ENCODE measurements at places on chromosomes 6 and 20.

DNA sequence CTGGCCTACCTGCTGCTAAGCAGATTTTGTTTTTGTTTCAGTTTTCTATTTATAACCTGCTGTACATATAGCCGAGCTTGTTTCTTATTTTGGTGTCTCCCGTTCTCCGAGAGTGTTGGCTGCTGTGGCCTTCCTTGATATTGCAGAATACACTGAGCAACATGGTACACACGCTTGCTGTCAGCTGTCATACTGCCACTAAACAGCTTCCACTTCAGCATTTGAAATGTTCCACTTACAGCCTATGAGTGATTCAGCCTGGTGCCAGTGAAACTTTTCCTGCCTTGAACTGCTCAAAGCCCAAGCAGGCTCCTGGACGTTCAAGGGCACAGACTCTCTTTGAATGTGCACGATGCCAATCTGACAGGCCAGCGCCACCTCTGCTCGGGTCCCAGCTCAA is 87.1 kb downstream of the PSMG4 start:
- no peak for DNase-seq

DNA sequence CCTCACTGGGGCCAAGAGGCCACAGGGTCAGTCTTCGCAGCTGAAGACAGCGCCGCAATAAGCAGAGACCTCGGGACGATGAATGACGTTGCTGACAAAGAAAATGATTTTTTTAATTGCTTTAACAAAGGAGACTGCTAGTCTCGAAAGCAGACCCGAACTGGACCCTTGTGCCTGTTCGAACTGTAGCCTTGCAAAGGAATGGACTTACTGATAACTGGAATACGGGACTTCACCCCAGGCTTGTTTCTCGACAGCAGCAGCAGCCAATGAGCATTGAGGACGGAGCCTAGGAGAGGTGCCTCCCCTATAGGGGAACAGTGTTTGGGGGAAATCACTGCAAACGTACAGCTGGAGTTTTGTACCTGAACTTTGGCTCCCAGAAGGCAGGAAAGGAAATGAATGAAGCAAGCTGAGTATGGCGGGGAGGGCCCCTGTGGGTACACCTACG is 1.3 kb upstream of the TAF4 start:
- DNase-seq, result peak; percentile 9

GRCh38 chr6:26383624-26384417 is 913 bp downstream of the BTN2A2 start:
- DNase-seq, result peak; percentile 14

GRCh38 chr6:93728150-93728549 is 308.8 kb upstream of the EPHA7 start:
- no peak for DNase-seq

- peak; percentile 54 for DNase-seq
Measured at GRCh38 chr20:208942-209566, 18.0 kb upstream of the DEFB129 start.

GRCh38 chr6:10555625-10556309 is 34.6 kb downstream of the GCNT2 start:
- DNase-seq, result no peak

- DNase-seq, result no peak
Measured at GRCh38 chr6:168160506-168161370, 81.7 kb upstream of the FRMD1 start.

DNA sequence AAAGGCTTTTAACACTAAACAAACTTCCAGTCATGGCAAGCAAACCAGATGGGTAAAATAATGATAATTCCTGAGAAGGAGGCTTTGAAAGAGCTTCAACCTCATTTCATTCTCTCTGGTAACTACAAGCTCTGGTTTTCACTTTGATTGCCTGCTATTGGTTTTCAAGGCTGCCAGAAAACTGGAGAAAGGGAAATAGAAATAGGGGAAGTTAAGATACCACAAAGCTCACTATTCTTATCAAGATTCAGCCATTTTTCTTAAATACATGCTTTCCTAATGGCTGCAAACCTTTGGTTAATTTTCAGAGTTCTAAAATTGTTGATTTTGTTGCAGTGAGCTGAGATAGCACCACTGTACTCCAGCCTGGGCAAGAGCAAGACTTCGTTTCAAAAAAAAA is 42.5 kb upstream of the NELFCD start:
- DNase-seq, result no peak

- no peak for DNase-seq
Measured at GRCh38 chr6:24929242-24929641, 6.5 kb downstream of the RIPOR2 start.

GRCh38 chr6:155201461-155202226 is 62.2 kb upstream of the CLDN20 start:
- no peak for DNase-seq

GRCh38 chr6:155327326-155328073 is 13.2 kb upstream of the TFB1M start:
- DNase-seq, result peak; percentile 67

GRCh38 chr6:163564534-163564933 is 150.0 kb downstream of the QKI start:
- DNase-seq, result no peak

GRCh38 chr6:41053041-41053440 is at the start of gene APOBEC2:
Gene APOBEC2, plus strand, starts transcription at chr6:41053202. Its CDS starts 146 bp downstream, at chr6:41053348.
- DNase-seq, result no peak

GRCh38 chr6:112221561-112221960 is 32.8 kb downstream of the LAMA4 start:
- no peak for DNase-seq

- no peak for DNase-seq
Measured at GRCh38 chr20:24056491-24056890, 67.9 kb upstream of the GGTLC1 start.

- DNase-seq, result no peak
Measured at GRCh38 chr20:45029884-45030283, 63.6 kb downstream of the STK4 start.

DNA sequence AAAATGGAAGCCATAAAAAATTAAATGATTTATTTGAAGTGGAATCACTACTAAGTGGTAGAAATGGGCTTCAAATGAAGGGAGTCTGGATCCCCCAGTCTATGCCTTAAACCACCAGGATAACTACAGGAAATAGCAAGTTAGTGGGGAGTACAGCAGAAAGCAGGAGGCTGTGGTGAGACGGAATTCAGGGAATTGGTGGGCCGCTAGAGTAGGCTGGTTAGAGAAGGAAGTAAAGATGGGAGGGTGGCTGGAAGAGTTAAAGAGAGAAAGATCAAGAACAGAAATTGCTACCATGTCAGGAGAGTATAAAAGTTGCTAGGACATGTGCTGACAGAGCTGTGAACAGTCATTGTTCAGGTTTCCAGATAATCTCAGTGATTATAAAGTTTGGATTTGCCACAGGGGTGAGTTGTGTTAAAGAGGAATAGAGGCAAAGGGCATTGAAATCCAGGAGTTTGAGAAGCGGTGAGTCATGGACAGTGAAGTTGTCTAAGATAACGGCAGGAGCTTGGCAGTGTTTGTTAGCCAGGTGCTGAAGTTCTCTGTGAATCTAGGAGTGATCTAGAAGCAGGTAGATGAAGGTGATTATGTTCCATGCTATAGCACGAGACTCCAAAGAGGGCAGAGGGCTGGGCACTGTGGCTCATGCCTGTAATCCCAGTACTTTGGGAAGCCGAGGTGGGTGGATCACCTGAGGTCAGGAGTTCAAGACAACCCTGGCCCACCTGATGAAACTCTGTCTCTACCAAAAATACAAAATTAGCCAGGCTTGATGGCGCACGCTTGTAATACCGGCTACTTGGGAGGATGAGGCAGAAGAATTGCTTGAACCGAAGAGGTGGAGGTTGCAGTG is 13.7 kb upstream of the HINT3 start:
- DNase-seq, result no peak

DNA sequence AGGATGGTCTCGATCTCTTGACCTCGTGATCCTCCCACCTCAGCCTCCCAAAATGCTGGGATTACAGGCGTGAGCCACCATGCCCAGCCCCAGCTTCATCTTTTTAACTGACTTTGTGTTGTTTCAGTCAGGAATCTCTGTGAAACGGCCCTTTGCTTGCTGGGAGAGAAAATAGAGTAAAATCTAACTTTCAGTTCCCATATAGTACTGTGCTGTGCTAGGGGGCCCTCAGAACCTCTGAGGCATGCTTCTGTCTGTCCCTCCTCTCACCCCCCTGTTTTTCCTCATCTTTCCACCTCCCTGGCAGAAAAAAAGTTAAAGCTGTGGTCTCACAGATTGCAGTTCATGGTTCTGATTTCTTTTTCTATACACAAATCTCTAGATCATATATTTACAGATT is 48.4 kb downstream of the LRP11 start:
- no peak for DNase-seq

DNA sequence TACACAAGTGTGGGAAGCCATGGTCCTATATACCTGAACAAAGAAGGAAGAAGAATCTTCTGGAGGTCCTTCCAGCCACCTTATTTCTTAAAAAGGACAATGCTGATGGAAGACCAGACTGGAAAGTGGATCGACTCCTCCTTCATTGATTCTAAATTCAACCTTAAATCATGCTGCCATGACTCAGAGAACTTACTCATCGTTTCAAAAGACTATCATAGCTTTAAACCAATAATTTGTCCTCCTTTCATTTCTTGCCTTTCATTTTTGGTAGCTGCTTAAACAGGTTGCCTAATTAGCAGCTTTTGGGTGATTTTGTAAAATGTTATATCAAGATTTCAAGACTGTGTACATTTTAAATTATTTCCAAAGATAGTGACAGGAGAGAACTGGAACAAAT is 60.8 kb downstream of the RTN4IP1 start:
- no peak for DNase-seq

DNA sequence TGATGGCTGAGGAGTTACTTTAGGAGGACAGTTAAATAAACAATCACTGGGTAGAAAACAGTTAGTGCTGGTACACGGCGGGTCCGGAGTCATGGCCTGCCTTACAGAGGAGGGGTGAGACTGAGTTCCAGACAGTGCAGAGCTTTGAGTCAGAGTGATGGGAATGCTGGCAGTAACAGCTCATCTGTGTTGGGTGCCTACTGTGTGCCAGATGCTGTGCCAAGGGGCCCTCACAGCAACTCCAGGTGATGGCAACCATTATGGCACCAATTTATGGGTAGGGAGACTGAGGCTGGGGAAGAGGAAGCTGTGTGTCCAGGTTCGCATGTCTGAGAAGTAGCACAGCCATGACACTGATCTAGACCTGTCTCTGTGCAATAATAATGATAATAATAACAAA is 132.6 kb downstream of the CEBPB start:
- DNase-seq, result no peak

- no peak for DNase-seq
Measured at GRCh38 chr6:99613705-99614429, 7.2 kb downstream of the PRDM13 start.

GRCh38 chr6:140083375-140083774 is 708.9 kb upstream of the CITED2 start:
- no peak for DNase-seq

GRCh38 chr20:62976886-62977285 is 24.4 kb downstream of the SLC17A9 start:
- DNase-seq, result no peak

DNA sequence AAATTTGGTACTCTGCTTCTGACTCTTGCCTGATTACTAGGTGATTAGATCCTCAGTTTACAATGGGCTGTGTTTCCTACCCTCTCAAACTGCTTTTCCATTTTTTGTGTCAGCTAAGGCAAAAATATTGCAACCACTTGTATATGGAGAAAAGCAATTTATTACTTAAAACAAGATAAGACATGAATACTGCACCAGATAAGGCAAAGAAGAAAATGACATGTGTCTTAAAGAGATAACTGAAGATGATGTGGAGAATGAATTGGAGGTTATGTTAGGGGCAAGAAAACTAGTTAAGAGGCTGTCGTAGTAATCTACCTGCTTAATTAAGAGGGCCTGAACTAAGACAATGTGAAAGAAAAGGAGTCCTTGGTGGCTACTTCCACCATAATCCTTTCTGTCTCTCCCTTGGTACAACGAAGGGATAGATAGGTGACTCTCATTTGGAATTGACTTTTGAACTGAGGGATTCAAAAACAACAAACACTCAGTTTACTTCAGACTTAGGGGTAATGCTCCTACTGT is 16.3 kb upstream of the REV3L start:
- DNase-seq, result no peak

- DNase-seq, result no peak
Measured at GRCh38 chr6:151428093-151428735, 23.7 kb downstream of the RMND1 start.

DNA sequence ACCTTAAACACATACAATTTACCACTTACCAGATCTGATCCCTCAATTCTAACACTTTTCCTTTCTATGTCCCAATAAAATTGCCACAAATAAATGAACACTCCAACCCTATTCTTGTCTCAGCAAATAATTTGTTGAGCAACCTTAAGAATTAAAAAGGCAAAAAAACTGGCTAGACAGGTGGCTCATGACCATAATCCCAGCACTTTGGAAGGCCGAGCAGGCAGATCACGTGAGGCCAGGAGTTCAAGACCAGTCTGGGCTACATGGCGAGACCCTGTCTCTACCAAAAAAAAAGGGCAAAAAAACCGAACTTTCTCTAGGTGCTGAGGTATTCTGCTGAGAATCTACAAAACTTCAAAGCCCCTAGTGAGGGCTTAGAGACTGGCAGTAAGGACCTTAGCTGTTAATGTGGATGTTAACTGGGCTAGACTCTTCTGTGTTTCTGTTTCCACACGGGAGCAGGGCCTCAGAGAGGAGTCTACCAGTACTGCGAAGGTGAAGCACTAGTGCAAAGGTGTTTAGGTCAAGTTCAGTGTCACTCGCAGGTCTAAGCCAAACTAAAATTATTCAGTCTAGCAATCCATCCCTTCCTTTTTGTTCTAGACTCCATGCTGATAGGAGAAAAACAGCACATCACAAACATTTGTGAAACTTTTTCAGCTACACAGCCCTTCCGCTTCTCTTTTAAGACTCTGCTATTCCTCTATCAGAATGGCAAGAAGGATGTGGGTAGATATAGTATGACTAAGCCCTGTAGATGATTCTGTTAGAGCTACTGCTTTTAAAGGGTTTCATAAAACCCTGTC is 2.6 kb downstream of the FASTKD5 start:
- peak; percentile 65 for DNase-seq

- no peak for DNase-seq
Measured at GRCh38 chr6:116485559-116486184, 24.5 kb downstream of the CALHM6 start.

GRCh38 chr20:63625771-63626423 is 1.0 kb downstream of the GMEB2 start:
- DNase-seq, result no peak

GRCh38 chr6:142945446-142946180 is 637 bp upstream of the HIVEP2 start:
- peak; percentile 59 for DNase-seq

- no peak for DNase-seq
Measured at GRCh38 chr6:27624694-27625262, 151.9 kb upstream of the ZNF184 start.

DNA sequence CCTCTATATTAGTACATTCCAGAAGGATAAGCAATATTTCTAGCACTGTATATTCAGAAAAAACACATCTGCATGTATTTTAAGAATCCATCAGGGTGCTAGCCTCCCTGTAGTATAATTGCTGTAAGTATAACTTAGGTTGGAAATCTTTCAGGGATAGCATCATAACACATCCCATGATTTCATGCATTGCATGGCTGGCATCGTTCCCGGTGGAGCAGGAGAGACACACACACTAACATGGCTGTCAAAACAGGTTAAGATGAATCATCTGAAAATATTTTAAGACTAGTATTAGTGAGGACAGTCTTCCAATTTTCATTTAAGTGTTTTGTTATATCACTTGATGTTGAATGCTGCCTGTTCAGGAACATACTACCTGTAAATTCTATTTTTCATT is 32.1 kb upstream of the CENPW start:
- no peak for DNase-seq
